NCI-H187 treated with DMSO at 0.1 percent for 48 hours (cell line): ENCODE measurements at places on chromosomes 12 and 14.

DNA sequence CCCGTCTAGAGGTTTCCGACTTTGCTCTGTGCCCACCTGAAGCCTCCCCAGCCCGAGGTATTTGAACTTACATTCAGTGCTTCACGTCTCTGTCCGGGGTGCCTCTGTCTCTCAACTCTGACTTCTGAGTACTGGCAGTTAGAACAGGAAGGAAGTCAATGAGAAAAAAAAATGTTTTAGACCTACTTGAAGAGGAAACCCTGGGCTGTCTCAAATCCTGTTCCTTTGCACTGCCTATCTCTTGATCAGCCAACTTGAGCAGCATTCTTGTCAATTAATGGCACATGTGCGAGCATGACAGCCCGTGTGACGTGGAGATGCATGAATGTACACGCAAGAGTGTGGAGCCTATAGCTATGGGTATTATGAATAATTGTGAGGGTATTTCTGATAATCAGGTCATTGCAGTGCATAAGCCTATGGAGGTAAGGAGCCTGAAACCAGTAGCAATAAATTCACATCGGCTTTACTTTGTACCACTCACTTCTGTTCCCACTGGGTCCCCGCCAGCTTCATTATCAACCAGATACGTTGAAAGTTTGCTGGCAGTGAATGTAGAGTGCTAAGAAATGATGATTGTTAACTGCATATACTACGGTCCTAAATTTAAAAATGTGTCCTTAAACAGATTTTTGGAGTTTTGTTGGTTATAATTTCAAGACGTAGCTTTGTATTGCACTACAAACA lies at the start of gene ARHGDIB:
TSS of gene ARHGDIB (minus strand) at position 136 of the 687 bp plus-strand sequence. CDS start 10,889 bp downstream, outside the sequence.
- DNase-seq = no peak

- peak; percentile 41 for DNase-seq
Measured at GRCh38 chr12:5442251-5443006, 10.5 kb downstream of the NTF3 start.

GRCh38 chr12:123858176-123858575 lies 96.1 kb downstream of the DNAH10 start:
- no peak for DNase-seq

DNA sequence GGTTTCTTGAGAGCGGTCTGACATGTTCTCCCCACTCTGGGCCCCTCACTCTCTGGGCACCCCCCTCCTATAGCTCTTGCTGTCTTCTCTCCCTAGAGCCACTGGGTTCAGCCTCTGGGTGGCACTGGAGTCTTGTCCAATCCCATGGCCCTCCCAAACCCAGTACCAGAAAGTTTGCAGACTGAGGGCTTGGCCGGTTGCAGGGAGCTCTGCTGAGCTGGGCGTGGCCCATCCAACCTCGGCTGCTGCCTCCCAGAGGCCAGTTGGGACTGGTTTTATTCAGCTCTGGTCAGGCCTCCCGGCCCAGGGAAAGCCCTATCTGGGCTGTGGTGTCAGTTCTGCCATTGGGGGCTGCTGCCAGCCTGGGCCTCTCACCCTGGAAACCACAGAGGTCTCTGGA lies 37.9 kb downstream of the ISCA2 start:
- no peak for DNase-seq

- no peak for DNase-seq
Measured at GRCh38 chr12:86158956-86159355, 97.2 kb downstream of the MGAT4C start.

DNA sequence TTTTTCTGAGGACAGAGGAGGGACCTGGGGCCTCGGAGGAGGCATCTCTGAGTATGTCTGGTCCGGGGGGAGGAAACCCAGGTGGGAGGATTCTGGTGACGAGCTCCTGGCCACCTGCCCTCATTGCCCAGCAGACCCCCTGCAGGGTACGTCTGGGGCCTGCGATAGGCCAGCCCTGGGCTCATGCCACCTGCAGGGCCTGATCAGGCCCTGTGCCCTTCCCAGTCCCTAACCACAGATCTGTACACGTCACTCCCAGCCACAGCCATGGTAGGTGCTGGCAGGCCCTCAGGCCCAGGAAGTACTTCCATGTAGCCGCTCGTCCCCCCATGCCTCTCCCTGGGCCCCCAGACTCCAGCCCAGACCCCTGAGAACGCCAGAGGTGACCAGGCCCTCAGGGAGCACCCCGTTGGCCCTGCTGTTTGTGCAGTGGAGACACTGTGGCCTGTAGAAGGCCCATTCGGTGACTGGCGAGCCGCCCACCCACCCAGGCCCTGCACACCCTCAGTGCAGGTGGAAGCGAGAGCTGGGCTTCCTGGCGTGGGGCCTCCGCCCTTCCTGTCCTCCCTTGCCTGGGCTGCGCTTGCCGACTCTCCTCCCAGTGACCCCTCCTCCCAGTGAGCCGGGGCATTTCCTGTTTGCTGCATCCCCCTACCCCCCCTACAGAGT lies 5.7 kb downstream of the INF2 start:
- DNase-seq = no peak

- no peak for DNase-seq
Measured at GRCh38 chr14:45361727-45362126, 108.7 kb upstream of the MIS18BP1 start.

- no peak for DNase-seq
Measured at GRCh38 chr14:97902630-97903029, 1105.4 kb downstream of the VRK1 start.

DNA sequence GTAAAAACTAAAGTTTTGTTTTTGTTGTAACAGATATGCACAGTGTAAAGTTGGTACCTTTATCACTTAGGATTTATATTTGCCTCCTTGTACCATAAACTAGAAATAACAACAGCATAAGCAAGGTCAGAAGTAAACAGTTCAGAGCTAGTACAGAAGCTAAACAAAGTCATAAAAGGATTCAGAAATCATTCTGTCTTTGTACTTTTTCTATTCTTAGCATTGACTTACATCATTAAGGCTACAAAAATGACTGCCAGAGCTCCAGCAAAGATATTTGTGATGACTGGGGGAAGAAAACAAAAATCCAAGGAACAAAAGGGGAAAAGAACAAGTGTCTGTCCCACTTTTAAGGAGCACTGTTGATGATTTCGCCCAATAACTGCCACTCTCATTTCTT lies 347.2 kb downstream of the CCDC91 start:
- no peak for DNase-seq

DNA sequence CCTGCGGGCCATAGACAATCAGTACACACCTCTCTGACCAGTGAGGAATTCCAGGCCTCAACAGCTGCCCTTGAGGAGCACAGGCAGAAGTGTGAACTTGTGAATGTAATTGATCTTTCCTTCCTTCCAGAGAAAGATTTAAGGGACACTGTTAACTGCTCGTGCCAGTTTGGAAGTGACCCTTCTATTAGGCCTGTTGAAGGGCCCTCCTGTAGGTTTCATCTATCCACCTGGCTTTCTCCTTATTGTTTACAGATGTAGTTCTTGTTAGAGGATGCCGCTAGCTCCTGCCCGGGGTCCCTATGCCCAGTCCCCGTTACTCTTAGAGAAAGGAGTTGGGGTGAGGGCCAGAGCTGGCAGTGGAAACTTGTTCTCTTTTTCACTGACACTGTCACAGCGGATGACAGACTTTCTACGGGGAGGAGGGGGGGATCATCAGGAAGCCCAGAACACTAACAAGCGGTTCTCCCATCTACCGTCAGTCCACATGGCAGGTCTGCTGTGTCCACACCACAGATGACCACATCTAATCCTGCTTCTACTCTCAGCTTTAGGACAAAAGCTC lies 42.6 kb downstream of the SH2B3 start:
- DNase-seq = no peak

DNA sequence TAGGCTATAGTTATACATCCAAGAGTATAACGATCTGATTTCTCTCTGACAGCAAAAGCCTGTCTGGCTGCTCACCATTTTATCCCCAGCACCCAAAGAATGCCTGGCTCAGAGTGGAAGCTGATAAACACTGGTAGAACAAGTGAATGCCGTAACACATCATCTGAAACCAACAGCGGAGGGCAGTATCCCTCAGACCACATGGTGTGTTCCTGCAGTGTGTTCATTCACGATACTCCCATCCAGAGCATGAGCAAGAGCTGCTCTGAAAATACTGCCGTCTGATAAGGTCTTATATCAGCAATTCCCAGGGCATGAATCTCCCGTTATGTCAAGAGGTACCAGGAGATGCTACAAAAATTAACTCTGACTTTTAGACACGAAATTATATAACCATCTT lies 95.9 kb downstream of the TTC7B start:
- DNase-seq = no peak

GRCh38 chr14:30550335-30550734 lies 8.6 kb upstream of the G2E3 start:
- DNase-seq = no peak

- DNase-seq = no peak
Measured at GRCh38 chr14:81625343-81625742, 91.7 kb upstream of the SEL1L start.

- peak; percentile 71 for DNase-seq
Measured at GRCh38 chr14:60651796-60652673, 2.8 kb upstream of the SIX1 start.

- no peak for DNase-seq
Measured at GRCh38 chr12:121391619-121392324, 8.1 kb upstream of the RNF34 start.

- DNase-seq = no peak
Measured at GRCh38 chr14:72604133-72604532, 289.8 kb downstream of the DPF3 start.

GRCh38 chr12:77842430-77842829 lies 11.7 kb downstream of the NAV3 start:
- no peak for DNase-seq

- no peak for DNase-seq
Measured at GRCh38 chr14:92959761-92960680, 37.1 kb downstream of the CHGA start.

- DNase-seq = no peak
Measured at GRCh38 chr14:71533390-71533789, 398.8 kb upstream of the RGS6 start.

- no peak for DNase-seq
Measured at GRCh38 chr14:33369041-33369440, 430.4 kb downstream of the NPAS3 start.

DNA sequence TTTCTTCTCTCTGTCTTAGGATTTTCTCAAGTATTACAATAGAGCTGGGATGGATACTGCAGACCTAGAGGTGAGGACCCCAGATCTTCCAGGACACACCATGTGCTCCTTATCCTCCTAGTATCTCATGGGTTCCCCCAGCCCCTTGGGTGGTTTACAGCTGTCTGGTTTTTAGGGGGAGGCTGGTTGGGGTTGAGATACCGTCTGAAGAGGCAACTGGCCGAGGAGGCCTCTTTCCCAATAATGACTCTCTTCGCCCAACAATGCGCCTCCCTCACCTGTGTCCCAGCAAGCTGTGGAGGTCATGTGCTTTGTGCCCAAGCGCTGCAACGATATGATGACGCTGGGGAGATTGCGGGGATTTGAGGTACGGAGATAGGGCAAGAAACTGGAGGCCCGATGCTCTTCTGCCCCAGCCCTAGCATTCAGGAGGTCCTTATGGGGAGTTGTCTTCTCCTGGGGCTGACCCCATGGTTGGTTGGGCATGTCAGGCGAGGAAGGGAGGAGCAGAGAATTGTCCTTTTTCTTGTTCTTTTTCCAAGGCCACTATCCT lies 3.8 kb downstream of the ARHGEF25 start:
- no peak for DNase-seq

GRCh38 chr14:52124791-52125684 lies 56.2 kb upstream of the NID2 start:
- DNase-seq = peak; percentile 59

DNA sequence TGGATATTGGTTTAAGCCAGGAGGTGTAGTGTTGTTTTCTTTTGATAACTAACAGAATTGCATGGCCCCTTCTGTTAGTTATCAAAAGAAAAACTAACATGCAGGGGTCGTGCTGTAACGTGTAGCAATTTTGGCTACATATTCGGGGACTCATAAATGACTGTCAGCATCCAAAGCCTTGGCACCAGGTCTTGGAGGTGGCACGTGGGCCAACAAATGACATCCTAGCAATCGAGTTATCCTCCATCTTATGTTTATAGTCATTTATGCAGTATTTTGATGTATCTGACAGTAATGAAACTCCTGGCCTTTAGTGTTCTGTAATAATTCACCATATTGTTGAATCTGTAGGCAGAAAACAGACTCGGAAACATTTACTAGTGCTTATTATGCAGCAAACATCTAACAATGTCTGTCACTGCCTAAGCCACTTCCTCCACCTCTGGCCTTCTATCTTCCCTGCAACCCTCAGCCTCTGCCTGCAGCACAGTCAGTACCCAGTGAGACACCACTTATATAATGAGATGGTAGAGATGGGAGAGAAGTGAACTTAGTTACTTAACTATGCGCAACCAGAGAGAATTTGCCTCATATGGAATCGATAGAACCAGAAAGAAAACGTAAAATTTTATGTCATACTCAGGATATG lies 184.6 kb downstream of the AEBP2 start:
- DNase-seq = no peak

DNA sequence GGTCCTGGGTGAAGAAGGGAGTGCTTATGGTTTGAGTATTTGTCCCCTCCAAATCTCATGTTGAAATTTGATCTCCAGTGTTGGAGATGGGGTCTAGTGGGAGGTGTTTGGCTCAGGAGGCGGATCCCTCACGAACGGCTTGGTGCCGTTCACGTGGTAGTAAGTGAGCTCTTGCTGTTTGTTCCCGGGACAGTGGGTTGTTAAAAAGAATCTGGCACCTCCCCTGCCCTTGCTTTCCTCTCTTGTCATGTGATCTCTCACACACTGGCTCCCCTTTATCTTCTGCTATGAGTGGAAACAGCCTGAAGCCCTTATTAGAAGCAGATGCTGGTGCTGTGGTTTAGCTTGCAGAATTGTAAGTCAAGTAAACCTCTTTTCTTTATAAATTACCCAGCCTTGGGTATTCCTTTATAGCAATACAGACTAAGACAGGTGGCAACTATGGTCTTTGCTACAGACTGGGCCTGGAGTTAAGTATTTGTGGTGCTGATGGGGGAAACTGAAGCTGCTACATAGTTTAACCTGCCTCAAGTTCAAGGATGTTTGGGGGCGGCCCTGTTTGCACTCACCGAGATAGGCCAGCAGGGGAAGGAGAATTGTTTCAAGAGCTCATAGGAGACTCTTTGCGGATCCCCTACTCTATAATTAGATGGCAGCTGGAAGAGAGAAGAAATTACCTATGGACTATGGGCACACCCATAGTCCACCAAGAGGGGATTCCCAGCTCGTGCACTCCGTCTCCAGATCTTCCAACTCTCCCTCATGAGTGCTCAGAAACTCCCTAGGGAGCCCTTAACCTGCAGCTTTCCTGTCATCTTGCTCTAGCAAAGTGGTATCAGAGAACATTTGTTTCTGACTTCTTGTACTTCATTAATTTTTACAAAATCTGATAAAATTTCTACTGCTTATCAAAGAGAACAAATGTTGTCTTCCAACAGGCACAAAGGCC lies 164.6 kb downstream of the SLC15A5 start:
- peak; percentile 71 for DNase-seq

- no peak for DNase-seq
Measured at GRCh38 chr14:74333909-74334308, 14.4 kb upstream of the VRTN start.
